ENCODE measurements at places on chromosomes 5 and 9. TPM values are rescaled to one million over a fixed set of nuclear protein-coding genes. Genes with fewer than 3 reads are reported as not detected.

The NRG2 gene
- not detected for total RNA-seq

DNA sequence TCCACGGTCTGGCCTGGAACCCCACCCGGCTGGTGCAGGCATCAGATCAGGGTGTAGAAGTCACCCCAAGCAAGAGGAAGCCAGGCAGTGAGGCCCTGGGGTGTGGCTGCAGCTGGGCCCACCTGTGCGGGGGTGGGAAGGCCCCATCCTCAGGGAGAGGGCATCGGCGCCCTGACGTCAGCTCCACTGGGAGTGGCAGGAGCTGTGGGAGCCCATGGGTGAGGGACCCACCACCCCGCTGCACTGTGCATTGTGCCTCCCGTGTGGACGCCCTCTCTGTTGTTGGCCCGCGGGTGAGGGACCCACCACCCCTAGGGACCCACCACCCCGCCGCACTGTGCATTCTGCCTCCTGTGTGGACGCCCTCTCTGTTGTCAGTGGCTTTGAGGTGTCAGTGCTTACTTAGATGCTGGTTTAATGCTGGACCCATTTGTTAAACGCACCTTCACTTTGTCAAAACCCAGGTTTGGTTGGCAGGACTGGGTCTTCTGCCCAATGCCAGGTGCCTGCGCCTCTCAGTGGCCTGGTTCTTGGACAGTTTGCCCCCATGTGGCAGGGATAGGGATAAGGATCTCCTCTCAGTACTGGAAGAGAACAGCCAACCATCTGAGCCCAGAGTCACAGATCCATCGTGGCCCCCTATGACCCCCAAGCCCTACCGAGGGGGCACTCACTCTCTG, 6.9 kb upstream of the EXOC3 start:
- no peak for DNase-seq

The RANBP3L gene
- total RNA-seq = not detected

The TLE1 gene
- 64.1 TPM for total RNA-seq

The CCL27 gene
- not detected for total RNA-seq

- no peak for DNase-seq
Measured at GRCh38 chr9:36116593-36116992, 19.9 kb upstream of the GLIPR2 start.

DNA sequence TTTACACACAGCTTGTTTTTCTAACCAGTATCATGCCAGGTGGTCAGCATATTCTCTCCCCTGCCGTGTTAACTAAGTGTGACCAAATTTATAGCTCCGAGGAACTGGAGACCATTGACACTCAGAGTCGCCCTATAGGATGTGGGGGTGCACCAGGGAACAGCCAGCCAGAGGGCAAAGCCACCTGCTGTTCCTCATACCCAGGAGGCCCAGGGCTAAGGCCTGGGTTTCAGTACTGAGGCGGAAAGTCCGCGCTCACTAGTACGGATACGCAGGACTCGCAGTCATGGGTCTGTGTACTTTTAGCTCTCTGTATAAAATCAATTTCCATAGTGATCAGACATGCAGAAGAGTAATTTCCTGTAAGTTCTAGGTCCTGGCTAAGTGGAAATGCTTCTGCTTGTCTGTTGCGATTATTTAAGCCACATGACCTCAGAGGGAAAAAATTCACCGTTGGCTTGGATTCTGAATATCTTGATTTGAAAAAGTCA, 247.0 kb downstream of the AOPEP start:
- DNase-seq = no peak

- no peak for DNase-seq
Measured at GRCh38 chr5:167950126-167950721, 341.2 kb upstream of the WWC1 start.

GRCh38 chr5:151568036-151568435, 23.1 kb downstream of the FAT2 start:
- DNase-seq = no peak

DNA sequence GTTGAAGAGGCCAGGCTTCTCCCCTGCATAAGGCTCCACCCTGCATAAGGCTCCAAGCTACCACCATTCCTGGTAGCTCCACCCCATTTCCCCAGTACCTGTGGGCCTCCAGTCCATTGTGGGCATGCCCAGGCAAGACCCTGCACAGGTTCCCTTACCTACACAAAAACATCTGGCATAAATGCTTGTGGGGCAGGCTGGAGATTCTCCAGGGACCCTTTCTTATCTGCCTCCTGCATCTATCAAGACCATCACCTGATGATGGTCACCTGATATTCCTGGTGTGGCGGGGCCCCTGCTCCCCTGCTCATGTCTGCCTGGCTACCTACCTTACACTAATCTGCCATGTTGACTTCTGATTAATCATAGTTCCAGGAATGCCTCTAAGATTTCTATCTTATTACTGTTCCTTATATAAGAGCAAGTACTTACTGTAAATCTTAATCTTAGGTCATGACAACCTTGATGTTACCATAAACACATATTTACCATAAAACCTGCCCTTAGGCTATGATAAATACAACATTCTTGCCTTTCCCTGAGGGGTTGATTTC, 41.0 kb downstream of the FGD3 start:
- DNase-seq = no peak

The CLINT1 gene
- 84.1 TPM for total RNA-seq

DNA sequence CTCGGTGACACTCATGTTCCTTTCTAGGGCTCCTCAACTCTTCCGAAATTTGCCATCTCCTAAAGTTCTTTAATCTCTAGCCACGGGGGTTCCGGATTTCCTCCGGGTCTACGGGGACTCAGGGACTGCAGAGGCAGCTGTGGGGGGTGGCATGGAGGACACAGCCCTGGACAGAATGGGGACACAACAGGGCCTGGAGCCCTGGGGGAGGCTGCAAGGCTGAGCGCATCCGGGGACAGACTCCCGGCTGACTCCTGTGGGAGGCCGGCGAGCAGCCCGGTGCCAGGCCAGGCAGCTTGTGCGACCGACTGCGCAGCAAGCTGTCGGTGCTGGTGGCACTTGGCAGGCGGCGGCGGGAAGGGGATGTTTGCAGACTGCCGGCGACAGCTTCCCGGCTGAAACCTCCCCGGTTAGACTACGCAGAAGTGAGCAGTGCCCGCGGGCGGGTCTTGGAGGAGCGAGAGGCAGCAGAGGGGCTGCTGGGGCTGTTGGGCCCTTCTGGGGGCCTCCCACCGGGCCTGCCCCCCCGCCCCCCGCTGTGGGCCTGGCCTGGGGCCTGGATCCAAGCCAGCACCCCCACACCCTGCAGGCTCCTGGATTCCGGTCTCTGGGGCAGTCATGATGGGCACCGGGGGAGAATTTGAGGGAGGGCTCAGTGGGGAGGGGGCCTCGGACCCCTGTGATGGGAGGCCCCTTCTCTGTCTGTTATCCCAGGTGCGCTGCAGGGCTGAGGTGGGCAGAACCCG, 28.7 kb upstream of the UBAC1 start:
- no peak for DNase-seq

The FOCAD gene
- 42.4 TPM for total RNA-seq

GRCh38 chr9:123883634-123884033, 46.3 kb downstream of the DENND1A start:
- no peak for DNase-seq

GRCh38 chr5:87302061-87302460, 34.4 kb downstream of the RASA1 start:
- DNase-seq = no peak

The NSG2 gene
- total RNA-seq = not detected

DNA sequence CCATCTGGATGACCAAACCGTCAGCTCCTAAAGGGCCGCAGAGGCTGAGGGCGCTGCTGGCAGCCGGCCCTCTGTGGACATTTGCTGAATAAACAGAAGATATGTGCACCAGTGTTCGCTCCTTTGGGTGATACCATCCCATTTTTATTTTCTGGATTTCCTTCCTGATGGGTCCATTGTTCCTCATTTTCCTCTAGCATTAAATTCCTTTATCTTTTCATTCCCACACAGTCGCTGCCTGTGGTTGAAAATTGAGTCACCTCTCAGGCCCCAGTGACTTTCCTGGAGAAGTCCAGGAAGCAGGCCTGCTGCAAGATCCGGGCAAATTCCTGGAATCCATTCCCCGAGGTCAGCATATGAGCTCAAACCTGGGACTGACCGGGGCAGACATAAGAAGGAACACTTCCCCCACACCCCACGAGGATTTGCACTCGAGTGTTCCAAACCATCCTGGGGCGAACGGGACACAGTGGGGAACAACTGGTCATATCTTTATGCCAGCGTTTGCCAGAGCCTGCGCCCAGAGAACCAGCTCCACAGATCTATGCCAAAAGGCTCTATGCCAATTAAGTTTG, 86.7 kb upstream of the PCA3 start:
- no peak for DNase-seq

DNA sequence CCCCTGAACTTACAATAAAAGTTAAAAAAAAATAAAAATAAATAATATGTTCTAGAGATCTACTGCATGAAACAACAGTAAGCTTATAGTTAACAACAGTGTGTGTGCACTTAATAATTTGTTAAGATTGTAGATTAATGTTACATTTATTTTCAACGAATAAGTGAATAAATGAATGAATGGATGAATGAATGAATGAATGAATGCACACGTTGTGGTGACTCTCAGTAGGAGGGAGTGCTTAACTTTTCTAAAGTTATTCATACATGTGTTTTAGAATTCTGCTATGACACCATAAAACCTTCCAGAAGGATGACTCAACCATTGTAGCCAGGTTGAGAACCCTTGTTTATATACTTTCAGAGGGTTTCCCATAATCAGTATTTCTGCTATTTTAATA, 1269.4 kb upstream of the CDH6 start:
- DNase-seq = no peak

GRCh38 chr9:91086657-91087461, 274.9 kb downstream of the AUH start:
- DNase-seq = no peak
